Stimulated activated CD4-positive, alpha-beta T cell treated with anti-CD3 and anti-CD28 coated beads, Interleukin-4, amount 100 ng/mL, for 4 hours (primary cell): ENCODE measurements at places on chromosomes 6 and 20.
A peak's percentile ranks its signal among the peaks of the same experiment; 100 is the strongest.

GRCh38 chr6:117352466-117353081 is 73.2 kb downstream of the ROS1 start:
- DNase-seq: no peak

- DNase-seq: no peak
Measured at GRCh38 chr20:58001381-58001780, 227.1 kb downstream of the ANKRD60 start.

GRCh38 chr6:135850882-135851281 is 619 bp upstream of the PDE7B start:
- no peak for DNase-seq

- DNase-seq: no peak
Measured at GRCh38 chr6:96620851-96621250, 57.9 kb downstream of the FHL5 start.

- no peak for DNase-seq
Measured at GRCh38 chr6:129263176-129263575, 380.2 kb downstream of the LAMA2 start.

GRCh38 chr6:151044465-151045441 is 179.3 kb downstream of the MTHFD1L start:
- DNase-seq: no peak

DNA sequence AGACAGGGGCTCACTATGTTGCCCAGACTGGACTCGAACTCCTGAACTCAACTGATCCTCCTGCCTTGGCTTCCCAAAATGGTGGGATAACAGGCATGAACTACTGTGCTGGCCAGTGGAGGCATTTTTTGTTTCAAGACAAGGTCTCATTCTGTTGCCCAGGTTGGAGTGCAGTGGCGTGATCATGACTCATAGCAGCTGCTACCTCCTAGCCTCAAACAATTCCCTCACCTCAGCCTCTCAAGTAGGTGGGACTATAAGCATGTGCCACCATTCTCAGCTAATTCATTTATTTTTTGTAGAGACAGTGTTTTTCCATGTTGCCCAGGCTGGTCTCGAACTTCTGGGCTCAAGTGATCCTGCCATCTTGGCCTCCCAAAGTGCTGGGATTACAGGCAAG is 17.2 kb downstream of the ENPP3 start:
- DNase-seq: no peak

DNA sequence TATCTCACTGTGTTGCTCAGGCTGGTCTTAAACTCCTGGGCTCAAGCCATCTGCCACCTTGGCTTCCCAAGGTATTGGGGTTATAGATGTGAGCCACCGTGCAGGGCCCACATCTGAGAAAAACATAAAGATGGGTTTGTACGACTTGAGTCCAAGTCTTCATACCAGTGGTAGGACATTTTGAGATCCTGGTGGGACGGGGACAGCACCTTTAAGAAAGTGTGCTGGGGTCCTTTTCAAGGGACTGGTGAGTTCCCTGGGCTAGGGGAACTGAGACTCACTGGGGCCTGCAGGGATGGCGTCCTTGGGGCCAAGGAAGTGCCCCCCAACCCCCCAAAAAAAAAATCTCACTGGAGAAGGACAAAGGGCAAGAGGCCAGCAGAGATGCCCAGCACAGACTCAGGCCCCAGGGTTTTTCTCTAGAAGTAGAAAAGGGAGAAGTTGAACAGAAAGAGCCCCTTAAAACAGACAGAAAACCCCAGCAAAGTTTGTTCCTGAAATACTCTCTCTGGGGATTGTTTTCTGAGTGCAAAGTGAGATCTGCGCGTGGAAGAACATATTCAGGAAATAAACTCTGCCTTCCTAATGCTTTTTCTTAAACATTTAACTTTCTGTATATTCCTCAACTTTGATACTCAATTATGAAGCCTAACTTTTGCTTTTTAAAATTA is 10.7 kb downstream of the OSBPL2 start:
- no peak for DNase-seq

DNA sequence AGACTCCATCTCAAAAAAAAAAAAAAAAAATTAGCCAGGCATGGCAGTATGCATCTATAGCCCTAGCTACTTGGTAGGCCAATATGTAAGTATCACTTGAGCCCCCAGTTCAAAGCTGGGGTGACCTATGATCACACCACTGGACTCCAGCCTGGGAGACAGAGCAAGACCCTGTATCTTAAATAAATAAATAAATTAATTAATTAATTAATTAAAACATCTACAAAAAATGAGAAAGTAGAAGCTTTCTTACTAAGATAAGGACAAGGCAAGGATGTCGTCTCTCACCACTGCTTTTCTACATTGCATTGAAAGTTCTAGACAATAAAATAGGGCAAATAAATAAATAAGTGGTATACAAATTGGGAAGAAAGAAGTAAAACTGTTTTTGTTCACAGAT is 134.3 kb upstream of the CARMIL1 start:
- DNase-seq: no peak

DNA sequence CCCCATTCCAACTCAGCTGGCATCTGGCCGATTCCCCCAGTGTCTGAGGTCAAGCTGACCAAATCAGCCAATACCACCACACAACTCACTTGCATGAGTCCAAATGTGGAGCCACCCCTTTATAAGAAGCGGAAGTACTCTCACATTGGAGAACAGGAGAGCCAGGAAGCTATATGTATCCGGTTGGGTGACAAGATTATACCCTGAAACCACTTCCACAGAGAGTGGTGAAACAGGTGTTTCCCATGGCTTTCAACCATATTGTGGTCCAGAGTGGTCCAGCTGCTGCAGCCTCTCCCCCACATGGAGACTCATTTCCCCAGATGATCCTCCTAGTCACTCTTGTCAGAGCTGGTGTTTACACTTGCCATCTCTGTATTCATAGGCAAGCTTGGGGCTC is 24.0 kb upstream of the SERINC1 start:
- DNase-seq: no peak

DNA sequence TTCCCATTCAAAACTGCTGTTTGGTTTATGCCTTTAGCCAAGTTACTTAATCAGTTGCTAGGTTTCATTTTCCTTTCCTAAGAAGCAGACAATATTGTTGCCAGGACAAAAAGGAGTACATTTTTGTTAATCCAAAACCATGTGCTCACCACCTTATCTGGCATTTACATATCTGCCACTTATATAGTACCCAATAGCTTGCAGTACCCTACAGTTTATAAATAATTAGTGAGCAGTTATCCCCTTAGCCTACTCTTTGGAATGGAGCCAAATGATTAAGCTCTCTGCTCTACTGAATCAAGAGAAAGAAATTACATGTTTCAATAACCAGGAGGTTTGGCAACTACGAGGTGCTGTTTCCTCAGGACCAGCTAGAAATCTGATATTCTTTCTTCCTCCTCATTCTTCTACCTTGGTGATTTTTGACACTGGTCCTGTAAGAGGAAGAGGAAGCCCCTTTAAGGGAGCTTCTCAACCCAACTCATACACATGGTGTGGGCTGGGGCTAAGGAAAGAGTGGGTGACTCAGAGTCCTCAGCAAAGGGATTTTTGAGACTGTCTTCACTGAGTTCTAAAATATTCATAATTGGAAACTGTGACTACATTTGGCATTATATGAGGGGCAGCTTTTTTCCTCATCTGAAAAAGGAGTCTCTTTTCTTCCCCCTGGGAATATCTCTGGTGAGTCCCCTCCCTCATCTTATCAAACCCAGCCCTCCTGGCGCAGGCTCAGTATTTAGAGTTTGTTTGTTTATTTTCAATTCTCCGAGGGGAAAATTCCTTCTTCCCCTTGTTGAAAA is 1.5 kb downstream of the ZNFX1 start:
- peak; percentile 37 for DNase-seq

- DNase-seq: no peak
Measured at GRCh38 chr6:165668951-165669350, 5.9 kb upstream of the PDE10A start.

DNA sequence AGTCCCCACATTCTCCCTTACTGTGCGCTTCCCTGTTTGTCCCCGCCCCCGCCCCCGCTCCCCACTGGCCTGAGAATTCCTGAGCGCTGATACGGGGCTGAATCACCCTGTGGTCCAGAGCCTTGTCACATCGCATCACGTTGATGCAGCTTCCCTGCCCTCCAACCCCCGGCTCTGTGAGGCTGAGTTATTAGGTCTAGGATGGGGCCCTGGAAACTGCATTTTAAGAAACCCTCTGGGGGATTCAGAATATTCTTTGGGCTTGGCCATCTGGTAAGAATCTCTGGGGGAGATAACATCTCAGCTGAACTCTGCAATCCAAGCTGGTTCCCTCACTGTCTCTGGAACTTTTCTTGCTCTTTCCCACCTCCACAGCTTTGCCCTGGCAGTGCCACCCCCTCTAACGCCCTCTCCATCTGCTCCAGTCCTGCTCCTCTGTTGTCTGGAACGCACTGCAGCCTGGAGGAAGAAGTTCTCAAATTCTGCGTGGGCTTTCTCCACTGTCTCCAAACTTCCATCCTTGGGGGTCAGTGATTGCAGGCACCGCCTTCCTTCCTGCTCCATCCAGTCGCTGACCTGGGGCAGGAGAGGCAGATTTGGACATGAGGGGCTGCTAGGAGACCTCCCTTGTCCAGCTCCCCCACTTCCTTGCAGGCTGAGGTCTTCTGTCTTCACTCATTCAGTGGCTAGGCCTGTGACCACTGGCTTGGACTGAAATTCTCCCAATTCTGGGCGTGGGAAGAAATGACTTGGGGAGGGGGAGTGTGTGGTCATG is 42.6 kb downstream of the KIAA1755 start:
- no peak for DNase-seq

DNA sequence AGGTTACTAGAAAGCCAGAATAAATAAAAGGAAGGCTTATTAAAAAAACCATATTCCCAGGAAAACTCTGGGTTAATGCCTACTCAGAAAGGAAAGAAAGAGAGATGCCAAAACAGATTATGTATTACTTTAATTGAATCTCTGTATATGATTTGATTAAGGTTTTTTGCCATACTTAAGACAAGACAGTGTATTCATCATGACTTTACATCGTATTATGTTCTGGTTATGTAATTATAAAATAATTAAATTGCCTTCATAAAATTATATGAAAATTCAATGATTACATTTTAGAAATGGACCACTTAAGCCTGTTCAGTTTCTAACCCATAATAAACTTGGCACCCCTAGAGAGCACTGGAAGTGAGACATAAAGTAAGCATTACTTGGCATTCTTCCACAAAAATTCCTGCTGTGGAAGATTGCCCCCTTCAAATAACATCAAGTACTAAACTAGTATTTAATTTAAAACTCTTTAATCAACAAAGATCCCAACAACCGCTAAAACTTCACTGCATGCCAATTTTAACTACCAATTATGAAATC is 20.8 kb upstream of the IBTK start:
- no peak for DNase-seq

DNA sequence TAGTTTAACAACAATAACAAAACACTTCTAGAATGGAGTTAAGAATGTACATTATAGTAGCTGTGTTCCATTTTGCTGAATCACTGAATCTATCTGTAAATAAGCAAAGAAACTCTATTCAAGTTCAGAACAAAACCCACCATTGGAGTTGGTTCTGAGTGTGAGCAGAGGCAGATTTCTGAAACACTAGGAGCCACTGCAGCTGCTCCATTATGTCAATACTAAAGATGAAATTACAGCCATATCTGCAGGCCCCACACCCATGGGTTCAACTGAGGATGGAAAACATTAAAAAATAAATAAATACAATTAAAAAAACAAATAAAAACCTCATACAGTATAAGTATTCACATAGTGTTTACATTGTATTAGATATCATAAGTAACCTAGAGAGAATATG is 91.0 kb downstream of the REPS1 start:
- no peak for DNase-seq

DNA sequence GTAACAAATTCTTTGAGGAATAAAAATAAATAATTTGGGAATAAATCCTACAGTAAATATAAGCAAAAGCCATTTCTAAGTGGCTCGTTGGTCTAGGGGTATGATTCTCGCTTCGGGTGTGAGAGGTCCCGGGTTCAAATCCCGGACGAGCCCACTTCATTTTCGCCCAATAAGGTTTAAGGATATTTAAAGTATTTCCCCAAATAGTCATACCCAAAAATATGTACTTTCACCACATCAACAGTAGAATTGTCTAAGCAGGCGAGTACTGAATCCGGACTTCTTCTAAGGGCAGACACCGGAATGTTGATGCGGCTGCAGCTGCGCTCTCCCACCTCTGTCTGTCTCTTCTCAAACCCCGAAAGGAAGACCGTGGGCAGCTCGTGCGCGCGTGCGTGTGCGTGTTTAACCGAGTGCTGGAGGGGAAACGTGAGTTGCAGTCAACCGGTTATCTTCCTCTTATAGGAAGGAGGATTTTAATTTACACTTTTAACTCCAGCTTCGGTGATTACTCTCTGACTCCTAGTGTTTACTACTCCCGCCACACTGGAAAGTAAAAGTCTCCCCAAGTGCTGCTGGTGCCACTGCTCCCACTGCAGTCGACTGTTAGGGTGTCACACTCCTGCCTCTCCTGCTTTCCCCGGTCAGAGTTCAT is 155.7 kb upstream of the PRSS16 start:
- DNase-seq: peak; percentile 29

DNA sequence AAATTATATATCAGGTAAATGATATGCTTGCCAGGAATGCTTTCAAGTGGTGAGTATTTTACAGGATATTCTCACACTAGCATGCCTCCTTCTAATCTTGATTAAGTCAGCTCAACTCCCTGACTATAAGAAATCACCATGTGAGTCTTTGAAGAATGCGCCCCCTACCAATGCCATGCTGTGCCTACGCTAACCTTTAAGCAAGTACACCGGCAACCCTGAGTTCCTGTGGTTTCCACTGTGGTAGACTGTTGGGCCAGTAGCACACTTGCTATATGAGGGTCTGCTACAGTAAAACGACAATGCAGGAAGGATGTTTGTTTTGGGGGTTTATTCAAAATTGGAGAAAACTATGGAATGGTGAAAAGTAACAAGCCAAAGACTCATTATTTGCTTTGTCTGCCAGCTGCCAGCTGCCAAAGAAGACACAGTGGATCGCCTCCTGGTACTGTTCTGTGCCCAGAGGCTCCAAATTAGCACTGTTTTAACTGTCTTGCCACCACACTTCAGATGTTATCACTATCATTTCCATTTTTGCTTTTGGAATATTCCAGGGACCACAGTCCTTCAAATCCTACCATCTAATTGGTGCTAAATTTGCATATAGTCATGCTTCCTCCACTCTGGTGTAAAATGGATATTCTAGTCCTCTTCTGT is 333.5 kb downstream of the RNGTT start:
- DNase-seq: no peak

GRCh38 chr20:36303831-36304230 is 2.3 kb upstream of the DLGAP4 start:
- DNase-seq: no peak
